ENCODE measurements at places on chromosomes 2 and 18. TPM values are rescaled to one million over a fixed set of nuclear protein-coding genes. Genes with fewer than 3 reads are reported as not detected.

DNA sequence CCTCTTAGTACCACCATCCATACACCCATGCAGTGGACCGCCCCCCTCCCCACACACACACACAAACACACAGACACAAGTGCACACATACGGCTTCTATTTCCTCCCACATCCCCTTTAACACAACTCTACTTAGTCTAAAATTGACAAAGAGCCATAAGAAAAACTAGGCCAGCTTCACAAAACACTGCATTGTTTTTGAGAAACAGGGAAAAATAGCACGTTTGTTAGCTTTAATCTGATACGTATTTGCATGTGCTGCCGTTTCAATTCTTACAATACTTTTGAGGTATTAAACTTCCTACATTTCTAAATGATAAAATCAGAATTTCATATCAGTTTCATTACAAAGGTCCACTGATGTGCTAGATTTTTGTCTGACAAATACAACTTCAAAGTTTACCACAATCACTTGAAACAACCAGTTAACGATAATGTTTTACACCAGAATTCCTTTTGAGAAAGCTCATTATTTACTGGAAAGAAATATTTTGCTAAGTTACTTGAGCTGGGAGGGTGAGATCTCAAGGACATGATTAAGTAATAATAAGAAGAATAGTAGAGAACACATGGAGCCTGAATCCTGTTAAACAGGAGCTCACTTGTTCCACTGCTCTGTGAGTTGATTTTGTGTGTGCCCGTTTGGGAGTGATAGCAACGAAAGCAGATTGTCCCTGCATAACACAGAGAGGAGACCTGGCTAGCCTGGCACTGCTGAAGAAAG lies 74.5 kb downstream of the MOGAT1 start:
- no peaks in the 10 kb centered on the region for H3K27me3 ChIP-seq
- peaks cover 8% of the 10 kb centered on the region for H3K4me1 ChIP-seq
- H3K27ac ChIP-seq = no peak overlapping the region

GRCh38 chr2:24830351-24830750 lies 37.1 kb downstream of the CENPO start:
- no peak overlapping the region for H3K27ac ChIP-seq
- no peaks in the 10 kb centered on the region for H3K27me3 ChIP-seq
- no peaks in the 10 kb centered on the region for H3K36me3 ChIP-seq
- DNase-seq = no peak
- H3K4me3 ChIP-seq = no peak overlapping the region
- H3K4me1 ChIP-seq = no peaks in the 10 kb centered on the region

DAPL1 gene
- total RNA-seq = not detected

DNA sequence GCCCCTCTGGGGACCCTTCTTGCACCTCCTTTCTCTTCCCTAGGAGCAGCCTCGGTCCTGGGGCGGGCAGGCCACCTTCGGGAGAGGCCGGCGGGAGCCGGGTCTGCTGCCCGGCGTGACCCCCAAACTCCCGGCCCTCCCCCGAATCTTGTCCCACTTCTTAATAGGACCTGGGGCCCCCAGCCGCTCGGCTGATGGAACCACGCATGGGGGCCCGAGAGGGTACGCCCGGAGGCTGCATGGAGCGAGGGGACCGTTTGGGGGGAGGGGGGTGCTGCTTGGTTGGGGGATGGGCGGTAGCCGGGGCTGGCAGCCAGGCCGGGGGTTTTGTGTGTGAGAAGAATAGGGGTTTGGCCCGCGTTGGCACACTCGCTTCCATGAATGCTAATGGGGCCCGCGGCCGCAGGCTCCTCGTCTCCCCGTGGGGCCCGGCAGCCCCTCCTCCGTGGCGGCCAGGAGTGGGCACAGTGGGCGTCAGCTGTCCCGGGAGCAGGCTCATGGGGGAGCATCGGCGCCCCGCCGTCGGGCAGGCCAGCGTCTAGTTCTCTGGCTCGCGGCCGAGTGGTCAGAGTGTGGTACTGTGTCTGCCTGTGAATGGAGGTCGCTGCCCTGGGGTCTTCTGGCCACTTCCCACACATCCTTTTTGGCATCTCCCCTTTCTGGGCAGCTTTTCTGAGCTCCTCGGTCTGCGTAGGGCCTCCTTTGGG lies 1.0 kb downstream of the GAREM2 start:
- H3K27me3 ChIP-seq = peaks cover 55% of the 10 kb centered on the region
- H3K36me3 ChIP-seq = no peaks in the 10 kb centered on the region
- H3K27ac ChIP-seq = no peak overlapping the region

DNA sequence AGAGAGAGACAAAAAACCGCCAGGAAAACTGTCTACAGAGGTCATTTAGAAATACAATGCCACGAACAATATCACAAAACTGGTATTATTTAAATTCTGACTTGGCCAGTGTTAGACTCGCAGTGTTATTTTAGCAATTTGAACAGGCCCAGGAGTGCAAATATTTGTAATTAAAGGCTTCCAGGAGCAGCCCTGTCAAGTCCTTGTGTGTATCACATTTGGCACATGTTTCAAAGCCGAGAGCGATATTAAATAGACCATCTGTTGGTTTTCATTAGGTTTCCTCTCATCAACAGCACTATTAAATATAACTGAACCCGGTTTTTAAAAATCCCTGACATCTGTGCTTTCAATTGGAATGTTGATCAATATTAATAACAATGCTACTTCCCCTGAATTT lies 656.9 kb downstream of the TSN start:
- no peaks in the 10 kb centered on the region for H3K4me1 ChIP-seq
- DNase-seq = no peak
- no peaks in the 10 kb centered on the region for H3K36me3 ChIP-seq
- H3K27ac ChIP-seq = no peak overlapping the region
- H3K27me3 ChIP-seq = no peaks in the 10 kb centered on the region

ECEL1 gene
- 1.6 TPM for total RNA-seq

NT5DC4 gene
- total RNA-seq = not detected

GRCh38 chr2:138267902-138268254 lies 233.7 kb upstream of the SPOPL start:
- no peak for DNase-seq
- no peak overlapping the region for H3K4me3 ChIP-seq
- no peaks in the 10 kb centered on the region for H3K36me3 ChIP-seq
- H3K27me3 ChIP-seq = no peaks in the 10 kb centered on the region
- no peak overlapping the region for H3K27ac ChIP-seq

GRCh38 chr2:47964722-47965434 lies 58.6 kb upstream of the FBXO11 start:
- H3K4me1 ChIP-seq = no peaks in the 10 kb centered on the region
- no peaks in the 10 kb centered on the region for H3K36me3 ChIP-seq
- no peak for DNase-seq
- H3K4me3 ChIP-seq = no peak overlapping the region
- H3K27ac ChIP-seq = no peak overlapping the region
- H3K27me3 ChIP-seq = no peaks in the 10 kb centered on the region

ALK gene
- 0.88 TPM for total RNA-seq

DNA sequence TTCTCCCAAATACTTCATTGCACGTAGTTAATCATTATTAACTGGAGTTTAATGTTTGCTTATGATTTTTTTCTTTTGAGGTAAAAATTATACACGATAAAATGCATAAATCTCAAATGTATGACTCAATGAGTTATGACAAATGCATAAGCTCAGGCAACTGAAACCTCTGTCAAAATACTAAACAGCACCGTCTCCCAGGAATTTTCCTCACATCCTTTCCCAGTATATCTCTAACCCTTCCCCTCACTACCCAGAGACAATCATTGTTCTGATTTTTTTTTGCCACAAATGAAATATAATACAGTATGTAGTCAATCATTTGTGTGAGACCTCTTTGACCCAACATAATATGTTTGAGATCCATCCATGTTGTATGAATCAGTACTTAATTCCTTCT lies 606.5 kb downstream of the CPS1 start:
- no peak overlapping the region for H3K4me3 ChIP-seq
- H3K27me3 ChIP-seq = no peaks in the 10 kb centered on the region
- no peaks in the 10 kb centered on the region for H3K36me3 ChIP-seq
- H3K4me1 ChIP-seq = no peaks in the 10 kb centered on the region
- no peak for DNase-seq

DNA sequence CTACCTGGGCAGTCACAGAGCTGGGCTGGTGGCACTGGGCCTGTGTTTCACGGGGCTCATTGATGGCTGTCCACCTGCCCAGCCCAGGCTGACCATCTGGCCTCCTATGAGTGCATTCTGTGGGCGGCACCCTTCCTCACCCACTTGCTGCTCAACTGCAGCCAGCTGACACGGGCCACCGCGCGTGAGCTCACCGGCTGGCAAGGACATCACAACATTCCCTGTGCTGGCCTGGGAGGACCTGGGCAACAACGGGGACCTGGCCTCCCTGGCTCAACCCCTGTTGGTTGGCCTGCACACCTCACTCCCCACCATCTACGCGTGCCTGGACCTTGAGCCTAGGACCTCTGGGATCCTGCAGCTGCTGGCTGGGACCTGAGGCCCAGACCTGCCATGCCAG lies 98.2 kb upstream of the DTNA start:
- DNase-seq = no peak
- H3K36me3 ChIP-seq = no peaks in the 10 kb centered on the region
- H3K4me1 ChIP-seq = no peaks in the 10 kb centered on the region
- H3K4me3 ChIP-seq = no peak overlapping the region
- no peaks in the 10 kb centered on the region for H3K27me3 ChIP-seq

- H3K27me3 ChIP-seq = no peaks in the 10 kb centered on the region
- peaks cover 8% of the 10 kb centered on the region for H3K4me1 ChIP-seq
- DNase-seq = no peak
- H3K27ac ChIP-seq = no peak overlapping the region
These were observed 219.4 kb downstream of the MREG start for GRCh38 chr2:215793747-215794595.

PLEKHB2 gene
- total RNA-seq = 36.6 TPM

DNA sequence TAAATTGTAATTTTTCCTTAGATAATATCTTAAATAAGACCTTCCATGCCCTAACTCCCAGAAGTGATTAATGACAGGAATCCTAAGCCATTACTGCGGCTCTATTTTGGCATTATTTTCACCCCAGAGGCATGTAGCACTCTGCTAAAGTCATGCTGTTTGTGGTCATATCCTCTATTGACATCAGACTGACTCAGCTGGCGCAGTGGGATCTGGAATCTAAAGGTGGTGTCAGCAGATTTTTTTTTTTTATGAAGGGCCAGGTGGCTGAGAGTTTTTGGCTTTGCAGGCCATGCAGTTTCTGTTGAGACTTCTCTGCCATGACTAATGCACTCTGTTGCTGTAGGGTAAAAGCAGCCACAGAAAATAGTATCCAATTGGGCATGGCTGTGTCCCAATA lies 64.1 kb upstream of the ACVR1C start:
- no peaks in the 10 kb centered on the region for H3K27me3 ChIP-seq
- H3K27ac ChIP-seq = no peak overlapping the region
- peak; percentile 2 for DNase-seq
- no peaks in the 10 kb centered on the region for H3K36me3 ChIP-seq
- H3K4me1 ChIP-seq = no peaks in the 10 kb centered on the region

GRCh38 chr18:62420151-62420512 lies 95.0 kb downstream of the TNFRSF11A start:
- no peaks in the 10 kb centered on the region for H3K36me3 ChIP-seq
- no peaks in the 10 kb centered on the region for H3K4me1 ChIP-seq
- no peak overlapping the region for H3K27ac ChIP-seq
- DNase-seq = peak; percentile 48

GRCh38 chr2:150617351-150617978 lies 130.0 kb upstream of the RND3 start:
- H3K27me3 ChIP-seq = no peaks in the 10 kb centered on the region
- H3K4me3 ChIP-seq = no peak overlapping the region
- H3K4me1 ChIP-seq = no peaks in the 10 kb centered on the region
- DNase-seq = peak; percentile 63

DNA sequence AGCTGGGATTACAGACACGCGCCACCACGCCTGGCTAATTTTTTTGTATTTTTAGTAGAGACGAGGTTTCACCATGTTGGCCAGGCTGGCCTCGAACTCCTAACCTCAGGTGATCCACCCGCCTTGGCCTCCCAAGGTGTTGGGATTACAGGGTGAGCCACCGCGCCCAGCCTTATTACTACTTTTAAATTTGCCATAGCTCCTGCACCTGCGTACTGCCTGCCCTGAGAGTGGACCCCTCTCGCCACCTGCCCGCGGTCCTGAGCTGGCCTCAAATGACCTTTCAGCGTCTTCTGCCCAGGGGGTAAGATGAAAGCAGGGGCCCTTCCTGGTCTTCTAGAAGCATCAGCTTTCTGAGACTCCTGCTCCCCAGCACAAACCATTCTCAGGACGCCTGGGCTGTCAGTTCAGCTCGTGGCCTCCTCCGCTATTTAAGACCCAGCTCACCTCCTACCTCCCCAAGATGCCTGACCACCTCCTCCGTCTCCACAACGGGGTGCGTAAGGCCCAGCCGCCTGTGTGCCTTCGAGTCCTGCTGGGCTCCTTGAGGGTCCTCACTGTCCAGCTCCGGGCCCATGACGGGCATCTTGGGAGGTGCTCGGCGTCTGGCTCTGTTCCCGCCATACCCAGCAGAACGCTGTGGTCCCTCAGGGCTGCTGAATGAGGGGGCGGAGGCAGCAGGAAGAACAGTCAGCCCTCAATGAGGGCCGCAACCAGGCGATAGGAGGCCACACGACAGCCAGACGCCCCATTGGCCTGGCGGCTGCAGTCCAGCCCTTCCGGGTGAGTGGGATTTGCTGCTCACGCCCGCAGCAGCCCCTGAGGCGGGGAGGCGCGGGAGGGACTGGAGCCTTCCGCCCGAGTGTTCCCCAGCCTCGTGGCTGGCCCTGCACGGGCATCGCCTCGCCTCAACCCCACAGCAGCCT lies 266.6 kb downstream of the TFCP2L1 start:
- no peak overlapping the region for H3K27ac ChIP-seq
- H3K4me1 ChIP-seq = no peaks in the 10 kb centered on the region
- no peak overlapping the region for H3K4me3 ChIP-seq
- DNase-seq = no peak

DNA sequence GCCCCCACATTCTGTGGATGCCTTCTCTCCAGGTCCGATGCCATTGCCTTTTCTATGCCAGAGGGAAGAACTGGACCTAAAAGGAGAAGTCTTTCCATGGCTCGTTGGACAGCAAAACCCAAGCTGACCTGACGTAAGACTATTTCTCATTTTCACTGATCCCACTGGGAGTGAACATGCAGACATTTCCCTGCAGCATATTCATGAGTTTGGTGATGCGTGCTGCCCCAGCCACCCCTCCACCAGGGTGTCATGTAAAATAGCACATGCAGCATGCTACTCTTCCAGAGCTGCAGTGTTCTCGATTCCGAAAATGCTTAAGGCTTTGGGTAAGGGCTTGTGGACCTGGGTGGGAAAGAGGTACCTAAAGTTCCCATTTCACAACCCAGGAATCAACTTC lies 221.2 kb downstream of the UXS1 start:
- no peaks in the 10 kb centered on the region for H3K4me1 ChIP-seq
- no peak overlapping the region for H3K27ac ChIP-seq
- DNase-seq = no peak
- no peaks in the 10 kb centered on the region for H3K36me3 ChIP-seq
- H3K4me3 ChIP-seq = no peak overlapping the region
- no peaks in the 10 kb centered on the region for H3K27me3 ChIP-seq

All from cardiac muscle cell (in vitro differentiated cells and primary cell).